ENCODE measurements at places on chromosomes 13 and 19. TPM values are rescaled to one million over a fixed set of nuclear protein-coding genes. Genes with fewer than 3 reads are reported as not detected.

- no peaks in the 10 kb centered on the region for H3K4me1 ChIP-seq
- H3K36me3 ChIP-seq = no peaks in the 10 kb centered on the region
- DNase-seq = peak; percentile 58
- no peaks in the 10 kb centered on the region for H3K27me3 ChIP-seq
- no peak overlapping the region for H3K4me3 ChIP-seq
- H3K27ac ChIP-seq = no peak overlapping the region
Observed at GRCh38 chr13:59391696-59392095, 772.0 kb downstream of the DIAPH3 start.

- peaks cover 4% of the 10 kb centered on the region for H3K4me1 ChIP-seq
- no peak overlapping the region for H3K27ac ChIP-seq
- H3K27me3 ChIP-seq = peaks cover 8% of the 10 kb centered on the region
- peak overlapping the region; percentile 54 for H3K4me3 ChIP-seq
- H3K36me3 ChIP-seq = no peaks in the 10 kb centered on the region
- peak; percentile 92 for DNase-seq
Observed at GRCh38 chr19:55503502-55504251, 15.4 kb downstream of the SSC5D start.

Gene PLPPR3
- total RNA-seq = 50.9 TPM

DNA sequence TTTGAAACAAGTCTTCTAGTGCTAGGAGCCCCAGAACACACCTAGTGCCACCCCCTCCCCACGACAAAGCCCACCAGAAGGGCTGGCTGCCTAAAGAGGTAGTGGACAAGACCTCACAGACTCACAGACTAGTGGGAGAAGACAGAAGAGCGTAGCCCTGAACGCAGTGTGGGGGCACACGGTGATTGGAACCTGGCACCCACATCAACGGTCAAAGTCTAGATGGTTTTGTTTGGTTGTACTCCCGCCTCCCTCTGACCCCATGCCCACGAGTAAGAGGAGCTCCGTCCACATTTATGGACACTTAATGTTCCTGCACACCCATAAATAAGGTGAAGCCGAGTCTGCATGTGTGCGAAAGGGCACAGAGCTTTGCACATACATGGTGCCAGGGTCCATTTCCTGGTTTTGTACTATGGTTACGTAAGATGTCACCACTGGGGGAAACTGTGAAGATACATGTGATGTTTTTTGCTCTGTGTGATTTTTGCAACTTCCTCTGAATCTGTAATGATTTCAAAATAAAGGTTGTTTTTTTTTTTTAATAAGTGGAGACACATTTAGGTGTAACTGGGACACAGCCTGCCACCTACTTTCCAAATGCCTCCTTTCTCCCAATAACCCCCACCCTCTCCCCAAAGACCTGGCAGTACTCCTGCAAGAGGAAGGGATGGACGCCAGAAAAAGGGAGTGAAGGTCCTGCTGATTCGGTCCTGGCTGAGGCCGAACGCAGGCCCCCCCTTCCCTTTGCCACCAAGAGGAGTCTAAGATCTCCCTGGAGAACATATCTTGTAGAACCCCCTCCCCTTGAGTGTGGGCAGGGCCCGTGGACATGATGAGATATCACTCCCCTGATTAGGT lies 72.8 kb downstream of the GNG7 start:
- no peak overlapping the region for H3K4me3 ChIP-seq
- H3K27ac ChIP-seq = no peak overlapping the region
- H3K4me1 ChIP-seq = no peaks in the 10 kb centered on the region
- H3K36me3 ChIP-seq = no peaks in the 10 kb centered on the region
- H3K27me3 ChIP-seq = no peaks in the 10 kb centered on the region

GRCh38 chr13:101868585-101869469 lies 416.4 kb downstream of the ITGBL1 start:
- H3K36me3 ChIP-seq = no peaks in the 10 kb centered on the region
- no peaks in the 10 kb centered on the region for H3K4me1 ChIP-seq
- no peak overlapping the region for H3K27ac ChIP-seq
- DNase-seq = no peak

DNA sequence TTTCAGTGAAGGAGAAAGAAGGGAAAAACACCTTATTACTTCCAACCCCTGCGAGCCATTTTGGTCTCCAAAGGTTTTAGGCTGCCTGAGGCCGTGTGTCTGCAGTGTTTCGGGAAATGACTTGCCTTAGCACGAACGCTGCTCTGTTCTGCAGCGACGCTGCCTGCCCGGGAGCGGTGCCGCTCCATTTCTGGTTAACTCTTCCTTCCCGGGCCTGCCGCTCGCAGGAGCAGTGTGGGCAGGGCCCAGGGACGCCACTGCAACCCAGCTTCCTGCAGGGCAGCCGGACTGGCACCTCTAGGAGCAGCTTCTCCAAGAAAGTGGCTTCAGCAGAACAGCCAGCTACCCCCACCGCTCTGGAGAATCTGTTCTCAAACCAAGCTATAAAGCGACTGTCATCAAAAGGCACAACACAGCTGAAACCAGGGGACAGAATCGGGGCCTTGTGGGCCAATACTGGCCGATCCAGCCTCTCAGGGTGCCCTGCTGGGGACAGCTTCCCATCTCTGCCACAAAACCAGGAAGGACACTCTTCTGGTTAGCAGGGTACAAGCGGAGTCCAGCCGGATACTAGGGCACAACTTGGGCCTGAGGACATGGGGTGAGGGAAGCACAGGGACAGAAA lies 72.2 kb downstream of the KCTD15 start:
- no peak overlapping the region for H3K4me3 ChIP-seq
- DNase-seq = no peak
- H3K36me3 ChIP-seq = no peaks in the 10 kb centered on the region
- peaks cover 30% of the 10 kb centered on the region for H3K4me1 ChIP-seq

GRCh38 chr19:12092956-12093355 lies 28.4 kb downstream of the ZNF844 start:
- H3K27me3 ChIP-seq = no peaks in the 10 kb centered on the region
- peak overlapping the region; percentile 97 for H3K4me3 ChIP-seq
- peak overlapping the region; percentile 87 for H3K27ac ChIP-seq
- peaks cover 28% of the 10 kb centered on the region for H3K4me1 ChIP-seq

Gene LILRA1
- not detected for total RNA-seq

GRCh38 chr13:104567114-104567513 lies 1500.9 kb upstream of the SLC10A2 start:
- H3K4me3 ChIP-seq = no peak overlapping the region
- H3K27me3 ChIP-seq = no peaks in the 10 kb centered on the region
- no peak for DNase-seq
- H3K27ac ChIP-seq = no peak overlapping the region

DNA sequence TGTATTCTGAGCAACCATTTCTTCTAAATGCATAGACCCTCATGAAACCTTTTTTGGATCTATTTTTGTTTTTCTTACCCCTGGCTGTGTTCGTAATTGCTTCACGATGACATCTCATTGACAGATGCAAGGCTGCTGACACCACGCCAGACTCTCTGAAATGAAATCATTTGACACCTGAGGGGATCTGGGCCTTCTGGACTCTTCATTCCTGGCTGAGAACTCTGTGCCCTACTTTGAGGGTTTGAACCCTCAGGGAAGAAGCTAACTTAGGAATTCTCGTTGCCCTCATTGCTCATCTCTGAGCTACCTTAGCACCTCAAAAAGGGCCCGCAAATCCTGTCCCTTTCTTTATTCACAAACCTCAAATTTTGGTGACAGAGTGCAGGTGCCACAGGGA lies 40.5 kb upstream of the NBEA start:
- peaks cover 5% of the 10 kb centered on the region for H3K27me3 ChIP-seq
- no peak overlapping the region for H3K27ac ChIP-seq
- H3K36me3 ChIP-seq = no peaks in the 10 kb centered on the region
- H3K4me3 ChIP-seq = no peak overlapping the region
- H3K4me1 ChIP-seq = peaks cover 4% of the 10 kb centered on the region
- DNase-seq = no peak

DNA sequence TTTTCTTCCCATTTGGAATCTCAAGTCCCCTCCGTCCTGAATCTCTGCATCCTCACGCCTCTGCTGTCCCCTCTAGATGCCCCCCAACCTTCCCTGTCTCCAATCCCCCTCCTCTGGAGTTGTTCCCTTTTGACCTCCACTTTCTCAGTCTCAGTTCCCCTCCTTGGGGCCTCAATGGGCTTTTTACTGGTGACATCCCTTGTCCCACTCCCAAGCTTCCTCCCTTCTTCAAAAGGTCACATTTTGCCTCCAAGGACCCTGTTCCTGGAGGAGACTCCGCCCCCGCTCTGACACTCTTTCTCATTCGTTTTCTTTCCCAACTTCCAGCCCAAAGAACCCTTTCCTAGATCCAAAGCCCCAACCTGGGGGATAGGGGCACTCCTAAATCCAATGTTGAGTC lies 1.0 kb downstream of the AP2S1 start:
- H3K36me3 ChIP-seq = no peaks in the 10 kb centered on the region
- H3K4me3 ChIP-seq = peak overlapping the region; percentile 97
- peaks cover 27% of the 10 kb centered on the region for H3K4me1 ChIP-seq
- peak overlapping the region; percentile 98 for H3K27ac ChIP-seq
- DNase-seq = no peak

- peaks cover 3% of the 10 kb centered on the region for H3K36me3 ChIP-seq
- no peaks in the 10 kb centered on the region for H3K27me3 ChIP-seq
Observed at GRCh38 chr13:109096101-109096500, 466.7 kb downstream of the MYO16 start.

DNA sequence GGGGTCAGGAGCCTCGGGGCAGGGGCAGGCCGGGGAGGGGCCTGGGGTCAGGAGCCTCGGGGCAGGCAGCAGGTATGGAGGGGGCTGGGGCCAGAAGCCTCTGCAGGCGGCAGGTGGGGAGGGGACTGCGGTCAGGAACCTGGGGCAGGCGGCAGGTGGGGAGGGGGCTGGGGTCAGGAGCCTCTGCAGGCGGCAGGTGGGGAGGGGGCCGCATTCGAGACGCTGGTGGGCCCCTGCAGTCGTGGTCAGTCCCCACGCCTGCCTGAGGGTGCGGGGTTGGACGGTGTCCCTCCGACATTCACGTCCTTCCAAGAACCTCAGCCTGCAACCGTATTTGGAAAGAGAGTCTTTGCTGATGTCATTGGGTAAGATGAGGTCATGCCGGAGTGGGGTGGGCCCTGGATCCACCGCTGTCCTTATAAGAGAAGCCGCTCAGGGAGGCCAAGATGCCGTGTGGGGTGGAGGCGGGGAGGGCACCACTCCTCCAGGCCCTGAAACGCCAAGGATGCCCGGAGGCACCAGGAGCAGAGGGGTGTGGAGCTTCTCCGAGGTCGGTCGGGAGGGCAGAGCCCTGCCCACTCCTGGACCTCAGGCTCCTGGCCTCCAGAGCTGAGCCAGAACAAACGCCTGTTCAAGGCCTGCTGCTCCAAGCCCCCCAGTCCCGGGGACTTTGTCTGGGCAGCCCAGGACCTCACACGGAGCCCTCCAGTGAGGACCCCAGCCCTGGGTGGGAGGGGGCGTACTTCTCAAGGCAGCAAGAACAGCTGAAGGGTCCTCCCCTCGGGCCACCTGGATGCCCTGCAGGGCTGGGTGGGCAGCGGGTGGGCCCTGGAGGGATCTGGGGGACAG lies 30.1 kb downstream of the PIP5K1C start:
- no peak for DNase-seq
- H3K36me3 ChIP-seq = no peaks in the 10 kb centered on the region
- no peak overlapping the region for H3K27ac ChIP-seq
- H3K4me1 ChIP-seq = peaks cover 25% of the 10 kb centered on the region

DNA sequence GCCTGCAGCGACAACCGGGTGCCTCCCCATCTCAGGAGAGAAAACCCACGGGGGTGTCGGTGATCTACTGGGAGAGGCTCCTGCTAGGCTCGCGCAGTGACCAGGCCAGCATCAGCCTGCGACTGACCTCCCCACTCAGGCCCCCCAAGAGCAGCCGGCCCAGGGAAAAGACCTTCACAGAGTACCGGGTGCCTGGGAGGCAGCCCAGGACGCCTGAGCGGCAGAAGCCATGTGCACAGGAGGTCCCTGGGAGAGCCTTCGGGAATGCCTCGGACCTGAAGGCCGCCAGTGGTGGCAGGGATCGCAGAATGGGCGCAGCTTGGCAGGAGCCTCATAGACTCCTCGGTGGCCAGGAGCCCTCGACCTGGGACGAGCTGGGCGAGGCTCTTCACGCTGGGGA lies 3.9 kb downstream of the ZNF324B start:
- H3K27me3 ChIP-seq = peaks cover 9% of the 10 kb centered on the region
- H3K36me3 ChIP-seq = peaks cover 6% of the 10 kb centered on the region
- no peak overlapping the region for H3K4me3 ChIP-seq
- H3K27ac ChIP-seq = no peak overlapping the region
- no peak for DNase-seq

DNA sequence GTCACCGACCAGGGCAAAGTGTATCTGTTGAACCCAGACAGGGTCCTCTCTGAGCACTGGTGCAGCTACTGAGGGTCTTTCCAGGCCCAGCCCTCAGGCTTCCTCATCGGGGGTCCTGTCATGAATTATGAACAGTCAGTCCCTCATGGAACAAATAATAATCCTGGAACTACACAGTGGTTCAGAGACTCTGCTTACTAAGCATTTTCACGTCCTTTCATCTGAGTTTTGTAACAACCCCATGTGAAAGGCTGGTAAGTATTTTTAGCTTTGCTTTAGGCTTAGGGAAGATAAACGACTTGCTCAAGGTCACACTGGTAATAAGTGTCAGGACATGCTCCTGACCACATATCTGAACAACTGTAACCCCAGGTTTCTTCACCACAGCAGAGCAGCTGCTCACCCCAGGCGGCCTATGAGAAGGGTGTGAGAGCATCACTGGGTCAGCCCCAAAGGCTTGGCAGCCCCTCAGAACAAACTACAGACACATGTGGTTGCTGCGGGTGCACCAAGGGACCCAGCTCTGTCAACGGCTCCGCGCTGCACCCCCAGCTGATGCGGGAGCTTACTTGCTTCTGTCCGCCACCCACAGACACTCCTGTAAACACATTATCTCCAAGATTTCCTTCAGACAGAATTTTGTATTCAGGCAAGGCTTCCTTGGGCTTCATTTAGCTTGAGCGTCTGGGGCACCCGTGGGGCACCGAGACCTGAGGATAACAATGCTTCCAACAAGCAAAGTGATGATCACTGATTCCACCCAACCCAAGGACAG lies 19.4 kb upstream of the GSX1 start:
- no peak for DNase-seq
- no peaks in the 10 kb centered on the region for H3K36me3 ChIP-seq
- peaks cover 23% of the 10 kb centered on the region for H3K4me1 ChIP-seq
- no peak overlapping the region for H3K27ac ChIP-seq
- H3K4me3 ChIP-seq = no peak overlapping the region

Data from neural crest cell (in vitro differentiated cells).